Right hindlimb (tissue), 1 donor: ENCODE measurements at places on chromosomes 5 and 9.
A peak's percentile ranks its signal among the peaks of the same experiment; 100 is the strongest.

- no peak for DNase-seq
These were observed 51.4 kb downstream of the PPIC start for GRCh38 chr5:122985006-122985700.

- DNase-seq = no peak
These were observed 10.6 kb downstream of the GRIN3A start for GRCh38 chr9:101727612-101728524.

- no peak for DNase-seq
These were observed 32.5 kb upstream of the GNAQ start for GRCh38 chr9:78064075-78064474.

DNA sequence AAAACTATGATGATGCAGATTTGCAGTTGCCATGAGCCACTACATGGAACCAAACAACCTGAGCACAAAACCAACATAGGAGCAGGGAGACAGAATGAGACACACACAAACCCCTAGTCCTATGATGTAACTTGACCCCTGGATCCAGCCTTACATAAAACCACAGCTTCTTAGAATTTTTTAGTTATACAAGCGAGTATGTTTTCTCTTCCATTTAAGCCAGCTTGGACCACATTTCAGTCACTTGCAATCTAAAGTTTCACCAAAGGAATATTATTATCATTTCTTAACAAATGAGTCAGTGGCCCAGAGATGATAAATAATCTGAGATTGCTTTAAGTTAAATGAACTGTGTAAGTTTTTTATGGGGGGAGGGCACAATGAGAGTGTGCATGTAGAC, 6.8 kb downstream of the SPOCK1 start:
- DNase-seq = no peak

GRCh38 chr5:88092358-88092757, 176.3 kb downstream of the TMEM161B start:
- DNase-seq = no peak

- no peak for DNase-seq
These were observed 61.5 kb upstream of the NUDT12 start for GRCh38 chr5:103624035-103624480.

GRCh38 chr5:137462265-137462590, 36.9 kb downstream of the SPOCK1 start:
- peak; percentile 30 for DNase-seq

DNA sequence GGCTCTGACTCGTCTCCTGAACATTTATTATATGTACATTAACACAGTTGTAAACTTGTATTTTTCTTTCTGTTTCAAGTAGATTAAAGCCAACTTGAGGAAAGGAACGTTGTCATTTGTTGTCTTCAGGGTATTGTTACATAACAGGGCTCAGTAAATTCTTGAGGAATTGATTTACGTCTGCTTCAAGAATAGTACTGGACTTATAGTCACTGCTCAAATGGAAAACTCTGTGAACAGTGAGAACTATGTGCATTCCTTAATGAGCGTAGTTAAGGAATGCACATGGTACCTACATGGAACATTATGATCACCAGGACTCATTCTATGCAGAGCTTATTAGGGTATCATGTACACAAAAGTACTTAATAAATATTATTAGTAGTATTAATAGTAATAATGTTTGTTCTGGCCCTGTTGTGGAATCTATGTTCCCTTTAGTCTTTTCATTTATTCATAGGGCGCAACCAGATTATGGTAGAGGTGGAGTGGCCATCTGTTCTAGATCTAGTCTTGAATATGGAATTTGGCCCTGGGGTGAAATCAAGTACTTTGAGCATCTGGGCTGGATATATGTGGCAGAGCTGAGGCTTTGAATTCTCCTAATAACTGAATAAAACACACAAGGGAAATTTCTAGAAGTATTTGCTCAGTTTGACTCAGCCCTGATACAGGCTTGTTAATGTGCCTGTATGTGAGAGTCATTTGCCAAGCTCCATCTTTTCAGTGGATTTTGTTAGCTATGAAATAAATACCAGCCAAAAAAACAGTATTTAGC, 108.6 kb upstream of the SH3GL2 start:
- DNase-seq = no peak

DNA sequence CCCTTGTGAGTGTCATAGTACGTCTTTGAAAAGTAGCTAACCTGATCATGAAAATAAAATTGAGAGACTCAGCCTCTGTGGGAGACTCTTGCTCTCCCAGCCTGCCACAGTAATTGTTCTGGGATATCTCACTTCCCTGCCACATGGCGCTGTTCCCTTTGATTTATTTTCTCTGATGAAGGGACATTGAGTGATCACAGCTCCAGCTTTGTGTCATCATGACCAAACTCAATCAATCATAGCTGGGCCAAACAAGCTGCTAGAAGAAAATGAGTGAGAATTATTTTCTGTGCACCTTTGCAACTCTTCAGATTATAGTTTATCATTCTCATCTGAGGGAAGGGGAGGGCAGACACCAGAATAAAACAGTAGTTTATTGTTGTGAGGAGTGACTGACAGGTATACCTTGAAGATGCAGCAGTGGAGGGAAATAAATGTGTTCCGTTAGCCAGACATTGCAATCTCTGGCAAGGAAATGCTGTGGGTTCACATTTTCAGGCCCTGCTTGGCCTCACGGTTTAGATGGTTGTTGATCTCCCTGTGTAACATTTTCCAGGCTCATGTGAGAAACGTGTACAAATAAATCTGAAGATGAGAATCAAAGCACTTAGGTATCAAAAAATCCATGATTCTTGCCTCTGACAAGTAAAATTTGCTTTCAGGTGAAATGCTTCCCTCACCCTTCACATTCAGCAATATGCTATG, 174.7 kb upstream of the FBXL17 start:
- DNase-seq = no peak

DNA sequence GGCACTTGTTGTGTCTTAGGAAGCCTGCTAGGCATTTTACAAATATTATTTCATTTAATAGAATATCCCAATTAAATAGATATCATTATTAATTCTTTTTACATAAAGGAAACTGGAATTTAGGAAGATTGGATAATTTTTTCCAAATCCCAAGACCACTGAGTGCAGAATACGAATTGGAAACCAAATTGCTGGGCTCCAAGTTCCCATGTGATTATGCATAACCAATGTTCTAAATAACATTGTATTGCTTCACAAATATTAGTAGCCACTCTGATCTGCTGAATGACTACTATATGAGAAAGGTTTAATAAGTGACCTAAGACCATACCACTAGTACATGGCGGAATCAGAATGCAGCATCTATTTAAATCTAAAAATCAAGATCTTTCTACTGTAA, 57.7 kb downstream of the ALDH1A1 start:
- no peak for DNase-seq

DNA sequence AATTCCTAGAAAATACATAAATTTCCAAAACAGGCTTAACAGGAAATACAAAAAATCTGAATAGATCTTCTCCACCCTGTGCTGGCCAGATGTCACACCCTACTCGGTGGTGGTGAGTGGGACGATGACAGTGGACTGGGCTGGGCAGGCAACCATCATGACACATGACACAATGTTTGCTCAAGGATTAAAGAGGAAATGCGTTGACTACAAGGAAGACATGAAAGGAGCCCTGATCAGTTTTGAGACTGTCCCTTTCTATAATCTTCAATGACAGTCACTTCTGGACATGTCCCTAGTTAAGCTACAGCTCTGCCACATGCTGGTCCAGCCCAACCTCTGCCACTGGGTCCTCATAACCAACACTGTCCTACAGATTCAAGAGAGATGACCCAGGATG, 99.8 kb downstream of the ZDHHC21 start:
- no peak for DNase-seq

GRCh38 chr9:16309469-16310271, 560.8 kb downstream of the BNC2 start:
- peak; percentile 91 for DNase-seq

DNA sequence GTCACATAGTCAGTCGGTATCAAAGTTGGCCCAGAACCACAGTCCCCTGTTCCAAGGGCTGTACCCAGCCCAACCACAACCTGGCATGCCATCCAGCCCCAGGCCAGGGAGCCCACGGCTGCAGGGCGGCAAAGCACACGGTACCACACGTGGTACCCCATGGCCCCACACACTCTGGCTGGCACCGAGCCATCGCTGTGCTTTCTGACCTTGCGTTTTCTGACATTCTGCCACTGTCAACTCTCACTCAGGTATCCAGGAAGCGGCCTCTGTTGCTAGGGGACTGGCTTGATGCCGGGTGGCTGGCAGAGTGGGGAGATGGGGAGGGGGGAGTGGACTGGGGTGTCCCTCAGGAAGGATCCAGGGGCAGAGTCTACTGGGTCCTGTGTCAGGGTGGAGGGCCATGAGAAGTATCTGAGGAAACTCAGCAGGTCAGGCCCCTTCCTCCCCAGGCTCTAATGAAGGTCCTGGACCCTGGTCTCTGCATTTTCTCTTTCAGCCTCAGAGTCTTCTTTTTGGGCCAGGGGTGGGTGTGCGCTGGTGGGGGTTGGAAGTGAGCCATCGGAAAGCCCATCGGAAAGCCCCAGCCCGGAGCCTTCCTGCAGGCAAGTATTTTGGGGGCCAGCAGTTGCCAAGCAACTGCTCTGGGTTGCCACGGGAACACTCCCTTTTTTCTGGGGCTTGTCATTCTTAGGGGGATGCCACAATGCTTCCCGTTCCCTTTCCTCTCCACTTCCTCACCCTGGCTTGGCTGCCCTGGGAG, 21.0 kb upstream of the RALGDS start:
- no peak for DNase-seq

- no peak for DNase-seq
These were observed 581.7 kb upstream of the RIOK2 start for GRCh38 chr5:97764700-97765099.

DNA sequence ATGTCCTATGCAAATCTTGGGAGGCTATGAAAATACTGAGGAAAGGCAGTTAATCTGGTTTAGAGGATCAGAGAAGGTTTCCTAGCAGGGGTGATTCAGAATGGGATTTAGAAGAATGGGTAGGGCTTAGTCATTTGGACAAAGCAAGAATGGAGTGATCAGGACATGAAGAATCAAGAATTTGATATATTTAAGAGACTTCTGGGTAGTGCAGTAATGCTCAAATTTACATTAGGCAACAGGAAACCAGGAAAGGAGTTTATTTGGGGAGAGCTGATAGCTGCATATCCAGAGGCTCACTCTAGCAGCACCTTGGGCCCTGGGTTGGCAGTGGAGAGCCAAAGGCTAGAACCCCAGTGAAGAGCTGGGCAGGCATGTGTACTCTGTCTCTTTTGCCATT, 78.9 kb upstream of the PAPPA start:
- DNase-seq = no peak

- DNase-seq = no peak
These were observed 207.7 kb downstream of the TTLL11 start for GRCh38 chr9:121885345-121885901.

DNA sequence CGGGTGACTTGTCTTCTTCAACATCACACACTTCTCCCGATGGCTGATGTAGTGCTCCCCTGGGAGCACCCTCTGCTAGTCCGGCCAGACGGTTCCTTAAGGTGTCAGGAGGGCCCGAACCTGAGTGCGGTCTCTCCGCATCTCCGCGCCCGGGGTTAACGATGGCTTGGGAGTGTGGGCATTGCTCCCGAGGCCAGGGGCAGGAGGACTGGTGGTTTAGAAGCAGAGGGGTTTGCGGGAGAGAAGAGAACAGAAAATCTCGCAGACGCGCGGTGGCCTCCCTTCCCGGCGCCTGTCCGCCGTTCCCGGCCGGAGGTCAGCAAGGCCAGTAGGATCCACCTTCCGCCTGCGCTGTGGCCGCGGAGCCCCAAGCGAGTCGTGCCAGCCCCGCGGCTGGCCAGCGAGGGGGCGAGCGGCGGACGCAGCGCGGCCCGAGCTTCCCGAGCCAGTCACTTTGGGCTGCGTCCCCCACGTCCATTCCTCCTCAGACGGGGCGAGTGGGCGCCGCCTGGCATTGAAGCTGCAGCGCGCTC, 700 bp downstream of the CDO1 start:
- DNase-seq = no peak

DNA sequence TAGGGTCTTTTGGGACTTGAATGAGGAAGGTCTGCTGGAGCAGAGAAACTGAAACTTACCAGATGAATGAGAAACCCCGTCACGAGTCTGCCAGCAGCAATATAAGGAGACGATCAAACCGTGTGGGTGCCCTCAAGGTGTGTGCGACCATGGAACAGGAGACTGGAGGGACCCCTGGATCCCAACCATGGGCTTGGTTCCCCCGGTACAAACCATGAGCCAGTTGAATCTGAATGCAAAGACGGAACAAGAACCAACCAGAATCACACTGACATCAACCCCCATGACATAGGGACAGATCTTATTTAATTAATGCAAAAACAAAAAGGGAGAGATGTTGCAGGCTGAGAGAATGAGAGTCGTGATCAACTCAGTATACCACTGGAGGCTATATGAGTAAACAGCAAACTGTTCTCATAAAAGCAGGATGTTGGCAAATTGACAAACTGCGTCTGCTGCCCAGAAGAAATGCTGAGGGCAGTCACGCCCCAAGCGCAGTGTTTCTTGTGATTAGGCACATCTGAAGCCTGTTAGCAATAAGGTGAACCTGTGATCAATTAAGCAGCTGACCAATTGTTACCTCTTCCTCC, 475.5 kb upstream of the ACO1 start:
- no peak for DNase-seq
